ENCODE measurements at places on chromosomes 1 and 21.

DNA sequence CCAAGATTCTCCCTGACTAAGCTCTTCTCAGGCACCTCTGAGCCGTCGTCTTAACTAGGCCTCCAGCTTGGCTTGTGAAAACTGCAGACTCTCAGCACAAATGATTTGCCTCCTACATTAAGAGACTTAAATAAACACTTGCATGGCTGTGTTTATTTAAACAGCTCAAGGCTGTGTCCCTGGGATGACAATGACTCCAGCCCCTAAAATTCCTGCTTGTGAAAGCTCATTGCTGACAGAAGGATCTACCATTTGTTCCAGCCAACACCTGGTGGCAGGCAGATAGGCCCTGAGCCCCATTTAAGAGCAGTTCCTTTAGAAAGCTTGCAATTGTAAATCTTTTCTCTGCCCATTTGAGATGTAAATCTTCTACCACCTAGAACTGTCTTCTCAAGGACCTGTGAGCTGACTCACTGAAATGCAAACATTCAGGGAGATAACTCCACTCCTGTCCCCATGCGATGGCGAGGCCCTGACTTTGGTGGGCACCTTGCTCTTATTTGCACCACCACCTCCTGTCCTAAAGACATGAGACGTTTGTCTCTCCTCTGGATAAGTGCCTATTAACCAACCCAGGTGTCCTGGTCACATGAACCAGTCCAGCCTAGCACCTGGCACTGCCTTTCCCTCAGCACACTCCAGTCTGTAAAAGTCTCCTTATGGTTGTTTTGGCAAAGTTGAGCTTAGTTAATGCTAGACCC is 15.1 kb upstream of the PCP4 start:
- DNase-seq: no peak

DNA sequence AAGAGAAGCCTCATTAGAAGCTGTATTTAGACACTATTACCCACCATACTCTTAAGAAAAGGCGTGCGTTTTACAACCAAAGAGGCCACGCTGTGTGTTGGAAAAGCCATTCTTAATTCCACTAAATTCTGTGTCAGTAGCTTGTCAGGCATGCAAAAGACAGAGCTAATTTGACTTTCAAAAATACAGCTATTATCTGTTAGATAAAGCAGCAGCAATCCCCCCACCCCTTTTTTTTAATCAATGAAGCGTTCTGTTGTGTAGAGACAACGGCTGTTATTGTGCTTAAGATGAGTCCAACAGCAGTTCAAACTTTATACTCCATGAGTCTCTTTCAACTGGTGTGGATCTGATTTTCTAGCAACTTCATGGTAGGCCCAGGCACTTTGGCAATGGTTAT is 43.5 kb downstream of the PLA2G4A start:
- DNase-seq: no peak

GRCh38 chr1:201789245-201789644 is 39.7 kb upstream of the IPO9 start:
- DNase-seq: no peak

DNA sequence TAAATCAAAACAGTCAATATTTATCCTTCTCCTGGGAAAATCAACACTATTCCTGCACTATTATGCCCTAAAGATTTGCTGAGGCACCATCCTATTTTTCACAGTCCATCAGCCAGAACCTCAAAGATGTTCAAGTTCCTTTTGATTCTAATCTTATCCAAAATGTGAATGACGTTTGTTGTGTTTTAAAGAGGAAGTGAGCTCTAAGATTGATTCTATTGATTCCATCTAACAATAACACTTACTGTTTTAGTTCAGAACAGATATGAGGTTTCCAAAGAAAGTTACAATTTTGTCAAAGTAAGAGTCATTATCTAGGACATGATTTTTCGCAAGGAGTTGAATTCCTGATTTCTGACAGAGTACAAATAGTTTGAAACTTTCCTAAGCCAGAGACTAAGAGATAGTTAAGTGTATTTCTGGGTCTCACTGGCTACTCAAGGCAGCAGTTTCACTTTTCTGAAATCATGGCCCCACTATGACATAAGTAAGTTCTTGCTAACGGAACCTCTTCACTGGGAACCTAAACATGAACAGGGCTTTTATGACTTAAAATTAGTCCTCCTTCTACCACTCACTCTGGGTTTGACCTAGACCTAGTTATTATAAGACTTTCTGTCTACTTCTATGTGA is 84.7 kb downstream of the LHX9 start:
- DNase-seq: no peak

- no peak for DNase-seq
Observed at GRCh38 chr1:165376811-165377311, 20.3 kb upstream of the LMX1A start.

- DNase-seq: no peak
Observed at GRCh38 chr21:46159390-46159789, 4.0 kb upstream of the FTCD start.

DNA sequence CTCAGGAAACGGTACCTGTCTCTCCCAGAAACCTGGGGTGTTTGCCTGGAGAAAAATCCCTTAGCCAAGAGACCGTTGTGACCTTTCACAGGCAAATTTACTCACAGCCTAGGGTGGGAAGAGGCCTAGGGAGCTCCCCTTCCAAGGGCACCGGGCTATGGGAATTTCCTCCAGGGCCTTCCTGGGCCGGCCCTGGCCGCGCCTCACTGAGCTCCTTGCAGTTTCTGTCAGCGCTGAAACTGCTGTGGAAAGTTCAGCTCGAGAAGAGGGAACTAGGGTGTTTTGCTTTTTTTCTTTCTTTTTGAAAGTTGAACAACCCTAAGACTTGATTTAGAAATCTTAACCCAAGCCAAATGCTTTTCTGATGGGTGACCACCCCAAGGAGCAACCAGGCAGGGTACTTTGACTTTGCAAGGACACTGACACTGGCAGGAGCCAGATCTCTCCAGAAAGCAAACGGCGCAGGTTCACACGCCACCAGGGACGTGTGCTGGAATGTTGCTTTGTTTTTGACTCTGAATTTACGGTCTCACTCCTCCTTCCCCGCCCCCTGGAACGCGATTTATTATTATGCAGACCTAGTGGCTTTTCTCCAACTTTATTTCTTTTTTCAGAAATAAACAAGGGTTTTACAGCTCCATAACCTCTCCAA is 229.6 kb upstream of the JUN start:
- no peak for DNase-seq

DNA sequence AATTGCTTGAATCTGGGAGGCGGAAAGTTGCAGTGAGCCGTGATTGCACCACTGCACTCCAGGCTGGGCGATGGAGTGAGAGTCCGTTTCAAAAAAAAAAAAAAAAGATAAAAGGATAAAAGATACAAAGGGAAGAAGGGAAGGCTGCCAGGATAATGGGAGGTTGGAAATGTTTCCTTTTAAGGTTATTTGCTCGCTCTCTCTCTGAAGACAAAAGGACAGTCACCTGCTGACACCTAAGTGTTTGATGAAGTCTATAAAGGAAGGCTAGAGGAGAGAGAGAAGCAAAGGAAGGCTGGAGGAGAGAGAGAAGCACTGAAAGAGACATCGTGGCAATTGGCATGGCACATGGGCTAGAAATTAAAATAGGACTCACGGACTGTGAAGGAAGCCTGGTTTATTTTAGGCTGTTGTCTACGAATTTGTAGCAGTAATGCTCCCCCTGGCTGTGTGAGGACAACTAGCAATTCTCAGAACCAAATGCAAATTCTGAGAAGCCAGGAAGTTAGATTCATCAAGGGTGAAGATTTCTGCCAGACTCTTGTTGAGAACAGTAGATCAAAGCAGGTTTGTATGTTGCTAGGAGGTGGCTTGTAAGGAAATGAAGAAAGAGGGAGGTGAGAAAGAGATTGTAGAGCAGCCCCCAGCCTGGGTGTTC is 154.2 kb downstream of the ZP4 start:
- no peak for DNase-seq

DNA sequence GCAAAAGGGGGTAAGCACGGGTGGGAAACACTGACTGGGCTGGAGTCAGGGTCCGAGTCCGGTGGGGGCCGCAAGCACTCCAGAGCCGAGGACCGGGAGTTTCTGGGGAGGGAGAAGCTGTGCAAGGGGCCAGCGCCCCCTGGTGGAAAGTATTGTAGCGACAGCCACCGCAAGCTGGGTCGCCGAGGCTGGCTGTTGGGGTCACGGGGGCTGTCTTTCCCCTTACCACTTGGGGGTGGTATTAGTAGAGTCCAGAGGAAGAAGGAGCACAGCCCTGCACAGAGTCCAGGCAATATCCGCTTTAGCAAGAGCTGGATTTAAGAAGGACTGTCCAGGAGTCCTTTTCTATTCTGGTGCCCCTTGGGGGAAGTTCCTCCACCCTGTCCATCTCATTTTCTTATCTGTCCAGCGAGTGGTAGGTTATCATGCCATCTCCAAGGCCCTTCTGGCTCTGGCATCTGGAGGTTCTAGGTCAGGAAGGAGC is 17.9 kb upstream of the ETV3 start:
- DNase-seq: peak; percentile 47

GRCh38 chr1:59013928-59014279 is 230.1 kb upstream of the JUN start:
- no peak for DNase-seq

DNA sequence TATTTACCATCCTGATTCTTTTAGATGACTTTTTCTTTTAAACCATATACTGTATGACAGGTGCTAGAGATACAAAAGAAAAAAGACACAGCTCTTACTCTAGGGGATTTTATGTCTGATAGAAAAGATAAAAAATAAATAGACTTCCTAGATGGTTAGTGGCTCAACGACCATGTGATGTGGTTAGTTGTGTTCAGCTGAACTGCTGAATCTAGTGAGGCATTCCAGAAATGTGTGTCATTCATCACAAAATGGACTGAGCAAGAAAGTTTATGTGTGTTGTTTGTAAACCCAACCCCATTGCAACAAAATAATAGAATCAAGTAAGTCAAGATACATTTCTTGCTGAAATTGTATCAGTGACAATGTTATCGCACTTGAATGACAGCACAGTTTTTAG is 205.8 kb upstream of the LYPLAL1 start:
- no peak for DNase-seq

GRCh38 chr1:114455102-114455785 is 55.8 kb downstream of the TRIM33 start:
- no peak for DNase-seq

DNA sequence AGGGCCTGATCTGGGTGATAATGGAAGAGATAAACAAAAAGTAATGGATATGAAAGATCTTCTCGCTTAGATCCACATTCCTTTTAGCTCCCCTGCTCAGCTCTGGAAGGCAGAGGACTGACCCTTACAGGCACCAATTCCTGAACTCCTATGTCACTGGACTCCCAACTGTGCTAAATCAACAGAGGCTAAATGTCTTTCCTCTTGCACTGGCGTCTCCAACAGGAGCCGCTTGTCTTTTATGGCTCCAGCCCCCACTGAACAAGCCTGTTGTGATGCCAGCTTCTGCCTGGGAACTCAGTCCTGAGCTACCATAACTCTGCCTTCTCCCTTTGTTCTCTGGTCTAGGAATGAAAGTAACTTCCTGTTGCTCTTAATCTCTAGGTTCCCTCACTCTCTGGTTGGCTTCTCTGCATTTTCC is 142.1 kb upstream of the COL11A1 start:
- no peak for DNase-seq

DNA sequence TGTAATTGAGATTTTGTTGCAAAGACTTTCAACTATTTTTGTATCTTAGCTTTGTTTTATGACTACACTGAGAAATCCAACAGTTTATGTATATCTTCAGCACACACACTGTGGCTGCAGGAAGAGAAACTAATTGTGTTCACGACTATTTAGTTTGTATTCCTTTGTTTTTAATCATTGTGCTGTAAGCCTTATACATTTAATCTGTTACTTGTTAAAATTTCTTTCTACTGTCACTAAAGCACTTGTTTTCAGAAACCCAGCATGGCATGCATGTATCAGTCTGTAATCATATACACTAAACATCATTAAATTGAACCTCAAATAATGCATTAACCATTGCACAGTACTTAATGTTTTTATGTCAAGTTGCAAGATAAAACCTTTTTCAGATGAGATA is 656 bp downstream of the ANGPTL1 start:
- DNase-seq: no peak

DNA sequence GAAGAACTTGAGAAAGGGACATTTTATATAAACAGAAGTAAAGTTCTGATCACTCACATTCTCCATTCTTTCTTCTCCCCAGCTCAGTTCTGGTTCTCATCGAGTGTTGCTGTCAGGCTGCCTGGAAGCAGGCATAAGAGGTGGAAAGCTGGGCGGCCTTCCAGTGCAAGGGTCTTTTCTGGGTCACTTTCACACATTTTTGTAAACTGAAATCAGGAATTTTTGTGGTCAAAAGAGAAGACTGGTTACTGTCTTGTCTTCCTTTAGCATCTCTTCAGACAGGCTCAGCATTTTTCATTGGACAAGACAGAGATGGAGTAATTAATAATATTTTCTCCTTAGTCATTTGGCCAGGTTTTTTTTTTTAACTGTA is 93.7 kb downstream of the CTH start:
- DNase-seq: no peak

DNA sequence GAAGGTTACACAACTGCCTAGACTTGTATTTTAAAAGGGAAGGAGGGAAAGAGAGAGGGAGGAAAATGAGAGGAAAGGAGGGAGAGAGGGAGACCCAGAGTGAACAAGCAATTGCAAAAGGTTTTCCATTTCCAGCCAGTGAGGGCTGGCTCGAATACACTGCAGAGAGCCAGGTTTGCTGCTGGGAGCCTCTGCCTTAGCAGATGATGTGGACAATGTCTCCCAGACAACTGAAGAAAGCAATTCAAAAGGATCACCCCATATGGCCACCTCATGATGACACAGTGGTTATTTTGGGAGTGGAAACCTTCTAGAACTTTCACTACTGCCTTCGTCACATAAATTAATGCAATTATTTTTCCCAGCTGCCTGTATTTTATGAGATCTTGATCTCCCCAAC is 86.4 kb downstream of the BCAR3 start:
- no peak for DNase-seq

- DNase-seq: no peak
Observed at GRCh38 chr1:64675718-64676345, 69.0 kb upstream of the RAVER2 start.

GRCh38 chr1:20485527-20486456 is at the start of gene CAMK2N1:
TSS of gene CAMK2N1 (minus strand) at chr1:20486210. CDS start at chr1:20485379, 831 bp downstream.
- peak; percentile 44 for DNase-seq

- DNase-seq: no peak
Observed at GRCh38 chr1:16021681-16022080, at the start of gene CLCNKA. TSS of gene CLCNKA (plus strand) at chr1:16022036. CDS start at chr1:16022620, 584 bp downstream.

DNA sequence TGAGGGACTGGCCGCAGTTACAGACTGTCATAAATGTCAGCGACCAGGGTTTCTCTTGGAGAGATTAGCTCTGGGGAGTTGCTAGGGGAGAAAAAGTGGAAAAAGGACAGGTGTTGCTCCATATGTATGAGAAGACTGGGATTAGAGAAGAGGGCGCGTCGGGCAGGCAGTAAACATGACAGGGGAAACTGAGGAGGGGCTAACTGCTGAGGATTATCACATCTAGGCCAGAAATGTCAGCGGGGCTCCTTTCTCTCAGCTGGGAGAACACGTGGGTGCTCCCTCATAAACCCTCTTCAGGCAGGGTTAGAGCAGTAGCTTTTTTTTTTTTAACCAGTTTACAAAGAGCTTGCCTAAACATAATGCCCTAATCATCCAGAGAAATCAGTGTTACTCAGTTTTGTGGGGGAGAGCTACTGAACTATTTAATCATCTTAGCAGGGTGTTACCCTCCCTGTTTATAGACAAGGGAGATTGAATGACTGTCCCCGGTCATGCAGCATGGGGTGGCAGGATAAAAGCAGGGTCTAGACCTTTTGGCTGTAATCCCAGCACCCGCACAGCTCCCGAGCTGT is 35.2 kb downstream of the ELAPOR1 start:
- no peak for DNase-seq
